Activated CD4-positive, alpha-beta T cell treated with anti-CD3 and anti-CD28 coated beads for 1 hour (primary cell): ENCODE measurements at places on chromosomes 12 and 14.

GRCh38 chr14:85534458-85535293 is 4.7 kb downstream of the FLRT2 start:
- DNase-seq = no peak

DNA sequence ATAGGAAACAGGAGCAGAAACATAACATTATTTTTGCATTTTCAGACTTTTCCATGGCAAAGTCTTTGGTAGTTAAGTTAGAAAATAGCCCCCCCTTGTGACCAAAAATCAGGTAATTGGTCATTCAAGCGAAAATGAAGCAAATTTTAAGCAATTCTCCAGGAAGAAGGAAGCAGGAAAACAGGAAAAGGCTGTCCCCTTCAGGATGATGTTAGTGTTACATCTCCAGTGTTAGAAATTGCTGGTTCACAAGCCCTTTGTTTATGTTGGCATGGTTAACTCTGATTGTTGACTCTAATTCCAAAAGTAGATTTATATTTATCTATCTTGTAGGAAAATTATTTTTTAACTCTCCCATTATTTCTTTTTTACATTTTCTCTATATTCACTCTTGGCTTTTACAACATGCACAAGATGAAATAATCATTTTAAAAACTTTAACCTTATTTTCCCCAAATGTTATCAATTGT is 18.8 kb upstream of the GAS2L3 start:
- no peak for DNase-seq

DNA sequence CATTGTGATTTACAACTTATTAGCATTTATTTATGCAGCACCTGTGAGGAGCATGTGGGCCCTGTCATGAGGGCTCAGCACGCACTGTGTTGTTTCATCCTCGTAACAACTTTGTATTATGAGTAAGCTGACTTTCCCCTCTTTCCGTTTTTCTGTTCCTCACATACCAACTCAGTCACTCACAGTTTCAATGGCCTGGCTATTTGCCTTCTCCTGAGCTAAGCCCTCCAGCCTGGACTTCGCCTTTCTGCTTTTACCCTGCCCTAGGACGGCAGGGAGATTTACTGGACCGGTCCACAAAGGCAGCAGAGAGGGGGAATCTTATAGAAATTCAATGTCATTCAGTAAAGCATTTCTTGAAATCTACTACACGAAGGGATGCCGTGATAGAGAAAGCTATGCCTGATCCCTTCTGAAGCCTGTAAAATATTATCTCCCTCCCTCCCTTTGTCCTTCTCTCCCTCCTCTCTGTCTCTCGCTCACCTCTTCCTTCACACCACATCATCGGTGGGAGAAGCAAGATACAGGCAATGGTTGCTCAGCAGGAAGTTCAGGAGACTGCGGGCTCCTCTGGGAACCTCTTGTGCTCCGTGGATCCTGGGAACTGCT is 219.2 kb upstream of the TBX3 start:
- no peak for DNase-seq

DNA sequence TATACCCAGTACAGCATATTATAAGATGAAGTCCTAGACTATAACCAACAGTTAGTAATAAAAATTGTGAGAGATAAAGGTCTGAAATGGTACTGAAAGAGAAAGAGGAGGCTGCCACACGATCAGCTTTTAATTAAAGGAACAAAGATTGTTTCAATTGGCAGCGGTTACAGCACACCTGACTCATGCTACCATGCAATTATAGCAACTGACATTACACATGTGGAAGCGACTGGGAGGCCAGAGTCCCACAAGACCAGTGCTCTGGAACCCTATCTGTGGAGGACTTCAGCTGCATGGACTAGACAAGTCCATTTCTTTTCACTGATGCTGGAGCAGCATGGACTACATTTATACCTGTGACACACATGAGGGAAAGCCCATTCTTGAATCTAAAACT is 55.2 kb downstream of the SEL1L start:
- no peak for DNase-seq

DNA sequence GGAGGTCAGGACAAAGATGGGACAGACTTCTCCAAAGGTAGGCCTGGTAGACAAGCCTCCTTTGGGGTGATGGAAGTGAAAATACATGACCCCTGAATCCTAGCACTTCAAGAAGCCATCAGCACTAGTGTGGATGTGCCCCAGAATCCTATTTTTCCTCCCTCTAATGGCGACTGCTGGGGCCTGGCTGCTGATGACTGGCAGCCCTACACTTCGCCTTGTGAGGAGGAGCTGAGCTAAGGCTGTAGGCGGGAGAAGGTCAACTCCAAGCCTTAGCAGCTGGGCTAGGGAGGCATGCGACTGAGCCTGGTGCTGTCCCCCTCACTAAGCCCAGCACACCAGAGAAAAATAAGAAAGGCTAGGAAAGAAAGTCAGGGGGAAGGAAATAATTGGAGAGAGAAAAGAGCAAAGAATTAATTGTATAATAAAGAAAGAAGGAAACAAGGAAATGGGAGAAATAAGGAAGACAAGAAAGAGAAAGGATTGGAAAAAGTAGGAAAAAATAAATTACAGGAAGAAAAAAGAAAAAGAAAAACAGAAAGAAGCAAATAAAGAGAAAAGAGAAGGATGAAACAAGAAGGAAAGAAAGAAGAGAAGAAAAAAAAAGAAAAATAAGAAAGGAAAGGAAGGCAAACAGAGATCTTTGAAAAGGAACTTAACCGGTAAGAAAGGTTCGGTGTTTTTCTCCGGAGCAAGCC is 4.7 kb upstream of the HOXC10 start:
- no peak for DNase-seq

DNA sequence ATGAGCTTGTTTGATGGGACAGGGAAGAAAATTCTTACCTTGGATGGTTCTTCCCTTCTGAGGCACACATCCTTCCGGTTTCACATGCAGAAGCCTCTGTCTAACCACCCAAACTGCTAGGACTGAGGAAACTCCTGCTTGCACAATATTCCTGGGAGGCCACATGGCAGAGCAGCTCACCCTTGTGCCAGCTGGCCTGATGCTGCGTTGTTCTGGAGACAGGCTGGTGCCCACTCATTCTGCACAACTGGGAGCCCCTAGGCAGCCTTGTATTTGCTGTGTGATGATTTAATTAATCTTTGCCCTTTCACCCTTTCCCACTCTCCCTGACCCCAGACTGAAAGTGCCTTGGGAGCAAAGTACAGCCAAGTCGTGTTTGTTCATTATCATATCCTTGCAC is 130.8 kb downstream of the RTN1 start:
- DNase-seq = no peak

DNA sequence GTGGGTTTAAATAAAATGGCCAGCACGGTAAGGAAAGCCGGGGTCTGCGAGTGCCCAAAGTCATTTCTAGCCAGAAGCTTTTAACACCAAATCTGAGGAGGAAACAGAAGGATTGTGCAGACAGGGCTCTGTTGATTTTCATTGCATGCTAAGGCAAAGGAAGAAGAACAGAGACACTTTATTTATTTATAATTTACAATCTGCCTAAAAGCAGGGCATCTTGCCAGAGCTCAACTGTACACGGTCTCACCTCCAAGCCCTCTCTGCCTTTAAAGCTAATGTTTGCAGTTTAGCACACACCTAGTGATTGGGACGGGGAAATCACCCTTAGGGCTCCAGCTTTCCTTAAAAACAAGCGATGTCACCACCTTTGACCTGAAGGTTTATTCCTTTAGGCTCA is 4.0 kb downstream of the KCNA5 start:
- no peak for DNase-seq

- no peak for DNase-seq
These were observed 106.1 kb downstream of the RIMBP2 start for GRCh38 chr12:130609966-130610365.

DNA sequence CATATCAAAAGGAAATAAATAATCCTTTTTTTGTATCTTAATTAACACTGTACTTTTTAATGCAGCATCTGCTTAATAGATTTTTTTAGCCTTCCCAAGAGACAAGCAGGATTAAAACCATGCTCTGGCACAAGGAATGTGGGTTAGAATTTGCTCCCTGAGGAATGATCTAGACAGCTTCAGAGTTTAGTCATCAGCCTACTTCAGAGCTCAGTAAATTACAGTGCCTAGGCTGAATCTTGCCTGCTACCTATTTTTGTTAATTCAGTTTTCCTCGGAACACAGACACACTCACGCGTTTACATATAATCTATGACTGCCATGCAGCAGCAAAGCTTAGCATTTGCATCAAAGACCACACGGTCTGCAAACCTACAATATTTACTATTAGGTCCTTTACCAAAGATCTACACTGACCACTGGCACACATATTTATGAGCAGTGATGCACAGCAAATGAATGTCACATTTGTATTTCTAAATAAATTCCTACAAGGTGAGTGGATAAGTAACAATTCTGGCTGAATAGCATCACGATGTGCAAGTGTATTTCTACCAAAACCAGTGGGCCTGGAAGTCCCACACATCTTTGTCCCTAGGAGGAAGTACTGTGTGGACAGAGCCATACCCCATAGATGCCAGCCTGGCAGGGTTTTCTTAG is 309.8 kb upstream of the TMEM132C start:
- DNase-seq = no peak

DNA sequence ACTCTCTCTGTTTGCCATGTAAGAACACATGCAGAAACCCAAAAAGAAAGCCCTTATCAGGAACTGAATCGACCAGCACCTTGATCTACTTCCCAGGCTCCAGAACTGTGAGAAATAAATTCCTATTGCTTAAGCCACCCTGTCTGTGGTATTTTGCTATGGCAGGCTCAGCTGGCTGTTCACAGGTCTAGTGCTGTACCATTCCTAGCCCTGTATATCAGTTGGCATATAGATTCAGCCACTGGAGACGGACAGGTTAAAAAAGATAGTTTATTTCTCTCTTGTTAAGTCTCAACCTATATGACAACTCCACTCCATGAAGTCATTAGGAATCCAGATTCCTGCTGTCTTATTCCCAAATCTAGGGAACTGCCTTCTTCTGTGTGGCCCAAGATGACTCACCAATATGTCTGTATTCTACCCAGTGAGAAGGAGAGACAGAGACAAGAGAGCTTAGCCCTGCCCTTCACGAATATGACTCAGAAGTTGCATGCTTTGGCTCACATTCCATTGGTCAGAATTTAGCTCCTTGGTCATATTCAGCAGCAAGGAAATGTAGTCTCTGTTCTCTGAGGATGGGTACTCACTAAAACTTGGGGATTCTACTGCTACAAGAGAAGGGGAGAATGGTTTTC is 57.0 kb downstream of the PLEKHG7 start:
- DNase-seq = no peak

GRCh38 chr12:6442836-6443235 is 1.9 kb upstream of the CD27 start:
- DNase-seq = no peak

DNA sequence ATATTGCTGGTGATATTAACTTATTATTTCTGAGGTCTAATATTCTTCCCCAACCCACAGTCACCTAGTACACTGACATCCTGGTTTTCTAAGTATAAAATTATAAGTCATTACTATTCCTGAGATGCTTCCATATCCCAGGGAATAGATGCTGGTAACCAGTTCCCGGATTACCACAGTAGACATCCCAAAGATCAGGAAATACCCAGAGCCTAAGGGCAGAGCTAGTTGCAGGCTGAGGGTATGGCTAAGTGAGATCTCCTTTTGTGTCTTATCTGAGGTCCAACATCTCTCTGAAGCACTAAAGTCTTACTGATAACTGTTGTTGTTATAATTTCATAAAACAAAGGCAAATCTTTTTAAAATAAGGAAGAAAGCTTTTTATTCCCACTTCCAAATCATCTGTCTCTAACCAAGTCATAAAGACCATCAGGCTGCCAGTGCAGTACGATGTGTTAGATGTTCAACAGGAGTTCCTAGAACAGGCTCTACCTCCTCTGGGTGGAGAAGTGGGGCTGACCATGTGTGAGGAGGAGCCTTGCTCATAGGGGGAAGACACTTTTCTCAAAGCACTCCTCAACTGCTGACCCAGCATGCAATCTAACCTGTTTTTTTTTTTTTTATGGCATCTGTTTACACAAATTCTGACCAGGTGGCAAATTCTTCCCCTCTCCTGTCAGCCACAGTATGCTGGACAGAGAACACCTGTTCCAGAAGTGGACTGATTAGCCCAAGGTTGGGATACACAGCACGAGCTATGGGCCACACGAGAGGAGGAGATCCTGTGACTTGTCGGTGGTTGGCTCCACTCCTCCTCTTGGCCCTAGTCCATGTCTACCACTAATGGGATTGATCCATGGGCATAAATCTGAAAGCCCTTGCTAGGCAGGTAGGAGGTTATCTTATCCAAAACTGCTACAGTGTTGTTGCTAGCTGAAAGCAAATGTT is 16.1 kb upstream of the GRIP1 start:
- DNase-seq = no peak

DNA sequence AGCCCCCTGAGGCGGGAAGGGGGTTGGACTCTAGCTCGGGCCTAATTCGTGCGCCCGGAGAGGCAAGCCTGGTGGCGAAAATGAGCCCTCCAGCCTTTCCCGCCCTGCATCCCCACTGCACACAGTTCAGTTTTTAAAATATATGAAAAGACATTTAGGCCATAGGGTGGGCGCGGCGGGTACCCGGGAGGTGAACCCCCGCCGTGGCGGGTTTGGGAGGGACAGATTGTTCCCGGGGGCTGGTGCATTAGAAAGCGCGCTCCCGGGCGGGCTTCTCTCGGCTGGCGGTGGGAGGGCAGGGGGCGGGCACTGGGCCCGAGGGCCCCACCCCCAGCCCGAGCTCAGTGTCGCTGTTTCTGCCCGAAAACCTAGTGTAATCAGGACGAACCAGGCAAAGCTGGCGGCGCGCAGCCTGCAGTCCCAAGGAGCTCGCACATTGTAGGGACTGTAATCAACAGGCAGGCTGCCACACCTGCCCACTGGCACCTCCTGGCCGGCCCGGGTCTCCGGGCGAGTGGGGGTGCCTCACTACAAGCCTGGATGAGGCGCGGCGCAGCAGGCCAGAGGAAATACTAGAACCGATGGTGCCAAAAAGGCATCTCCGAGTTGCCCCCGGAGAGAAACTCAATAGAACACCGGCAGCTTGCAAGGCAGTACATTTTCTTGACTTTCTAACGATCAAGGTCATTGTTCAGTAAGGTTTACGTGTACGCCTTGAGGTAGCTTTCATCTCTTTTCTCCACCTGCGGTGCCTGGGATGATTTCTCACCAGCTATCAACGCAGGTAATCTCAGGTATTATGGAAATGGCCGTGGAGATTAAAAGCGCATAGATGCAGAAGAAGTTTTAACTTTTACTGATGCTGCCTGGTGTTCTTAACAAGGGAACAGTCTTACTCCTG is 764 bp upstream of the SPTB start:
- peak; percentile 48 for DNase-seq

DNA sequence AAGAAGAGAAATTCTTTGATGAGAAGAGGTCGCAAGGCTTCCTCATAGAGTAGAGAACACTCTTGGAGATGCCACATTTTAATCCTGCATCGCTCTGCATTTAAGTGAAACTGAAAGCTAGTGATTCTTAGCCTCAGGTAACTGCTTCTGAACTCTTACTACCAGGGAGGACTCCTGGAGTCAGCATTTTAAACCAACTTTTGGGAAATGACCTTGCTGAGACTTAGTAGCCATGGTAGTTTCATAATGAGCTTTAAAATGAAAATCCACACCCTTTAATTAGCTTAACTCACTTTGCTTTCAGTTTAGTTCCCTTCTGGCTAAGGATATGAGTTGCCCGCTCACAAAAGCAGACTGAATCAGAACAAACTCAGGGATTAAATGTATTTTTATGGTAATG is 80.3 kb downstream of the SYNE2 start:
- DNase-seq = no peak
